Iris pigment epithelial cell (primary cell): ENCODE measurements at places on chromosomes 2 and 18.
A peak's percentile ranks its signal among the peaks of the same experiment; 100 is the strongest.

GRCh38 chr2:33478968-33479731 lies 2.7 kb downstream of the RASGRP3 start:
- DNase-seq, result no peak

DNA sequence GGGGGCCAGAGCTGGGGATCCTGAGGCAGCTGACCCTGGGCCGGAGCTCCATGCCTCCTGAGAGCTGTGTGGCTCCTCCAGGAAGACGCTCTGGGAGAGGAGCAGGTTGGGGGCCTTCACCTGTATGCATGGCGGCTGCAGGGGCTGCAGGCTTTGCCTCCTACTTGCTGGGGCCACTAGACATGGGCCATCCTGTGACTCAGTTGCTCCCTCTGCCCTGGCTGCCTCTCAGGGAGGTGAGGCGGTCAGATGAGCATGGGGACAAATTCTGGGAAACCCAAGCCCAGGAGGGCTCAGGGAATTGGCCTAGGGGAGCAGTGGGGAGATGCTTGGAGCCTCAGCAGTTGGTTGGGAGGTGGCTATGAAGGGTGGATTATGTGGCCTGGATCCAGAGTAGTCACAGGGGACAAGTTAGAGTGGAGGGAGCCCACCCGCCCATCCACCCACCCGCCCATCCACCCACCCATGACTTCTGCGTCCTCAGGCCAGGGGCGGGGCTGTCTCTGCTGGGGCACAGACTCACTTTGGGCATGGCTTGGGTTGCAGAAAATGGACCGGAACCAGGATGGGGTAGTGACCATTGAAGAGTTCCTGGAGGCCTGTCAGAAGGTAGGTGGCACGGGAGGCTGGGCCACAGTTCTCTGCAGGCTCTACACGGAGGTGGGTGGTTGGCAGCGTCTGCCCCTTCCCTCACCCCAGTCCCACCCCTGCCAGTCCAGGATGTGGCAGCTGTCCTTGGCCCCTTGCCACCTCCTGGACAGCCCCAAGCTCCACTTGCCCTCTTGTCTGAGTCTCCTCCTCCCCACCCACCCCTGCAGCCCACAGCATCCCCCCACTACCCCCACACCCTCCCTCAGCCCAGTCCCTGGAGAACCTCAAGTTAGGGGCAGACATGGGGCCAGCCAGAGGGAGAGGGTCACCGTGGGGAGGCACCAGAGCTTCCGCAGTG lies 19.5 kb upstream of the FAHD2A start:
- DNase-seq, result no peak

- no peak for DNase-seq
Measured at GRCh38 chr2:44347526-44347925, 13.8 kb downstream of the PREPL start.

- no peak for DNase-seq
Measured at GRCh38 chr2:214217599-214217998, 193.3 kb upstream of the VWC2L start.

- DNase-seq, result peak; percentile 31
Measured at GRCh38 chr2:12173271-12173942, 427.0 kb downstream of the LPIN1 start.

GRCh38 chr2:165794536-165794928 lies 485 bp upstream of the GALNT3 start:
- peak; percentile 57 for DNase-seq

DNA sequence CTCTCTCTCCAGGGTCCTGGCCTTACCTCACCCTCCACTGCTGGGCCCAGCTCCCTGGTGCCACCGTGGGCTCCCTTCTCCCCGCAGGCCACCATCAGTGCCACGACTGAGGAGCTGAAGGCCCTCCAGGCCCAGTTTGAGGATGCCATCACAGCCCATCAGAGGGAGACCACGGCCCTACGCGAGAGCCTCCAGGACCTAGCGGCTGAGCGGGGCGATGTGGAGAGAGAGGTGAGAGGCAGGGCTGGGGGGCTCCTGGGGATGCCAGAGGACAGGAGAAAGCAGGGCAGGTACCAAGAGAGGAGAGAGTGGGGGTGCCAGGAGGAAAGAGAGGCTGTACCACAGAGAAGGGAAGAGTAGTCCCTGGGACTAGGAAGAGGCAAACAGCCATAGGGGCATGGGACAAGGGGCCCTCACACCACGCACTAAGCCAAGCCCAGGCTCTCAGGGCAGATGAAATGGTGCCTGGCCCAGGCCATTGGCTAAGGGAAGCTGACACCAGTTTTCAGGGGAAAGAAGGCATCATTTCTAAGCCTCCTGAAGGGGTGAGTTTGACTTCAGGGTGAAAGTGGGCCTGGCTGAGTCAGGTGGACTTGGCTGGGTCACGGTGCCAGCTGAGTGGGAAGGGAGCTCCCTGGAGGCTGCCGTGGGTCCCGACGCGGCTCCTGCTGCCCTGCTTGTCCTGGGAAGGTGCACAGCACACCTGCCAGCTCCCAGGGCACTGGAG lies 39.0 kb upstream of the SNED1 start:
- no peak for DNase-seq

GRCh38 chr18:22558945-22559385 lies 141.2 kb upstream of the CTAGE1 start:
- DNase-seq, result peak; percentile 77

DNA sequence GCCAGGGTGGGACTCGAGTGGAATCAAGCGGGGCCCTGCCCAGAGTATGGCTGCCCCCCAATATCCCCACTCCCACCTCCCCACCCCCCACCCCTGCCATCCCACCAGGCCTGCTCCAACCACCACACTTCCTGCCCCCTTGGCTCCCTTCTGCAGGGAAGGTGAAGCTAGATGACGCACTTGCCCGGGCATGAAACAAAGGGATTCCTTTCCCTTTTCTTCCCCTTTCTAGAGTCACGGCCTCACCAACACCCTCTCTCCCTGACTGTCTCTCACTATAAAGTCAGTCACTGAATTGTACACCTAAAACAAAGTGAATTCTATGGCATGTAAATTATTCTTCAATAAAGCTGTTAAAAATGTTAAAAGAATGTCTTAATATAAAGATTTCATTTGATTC lies 16.0 kb downstream of the ZBTB7C start:
- DNase-seq, result no peak

DNA sequence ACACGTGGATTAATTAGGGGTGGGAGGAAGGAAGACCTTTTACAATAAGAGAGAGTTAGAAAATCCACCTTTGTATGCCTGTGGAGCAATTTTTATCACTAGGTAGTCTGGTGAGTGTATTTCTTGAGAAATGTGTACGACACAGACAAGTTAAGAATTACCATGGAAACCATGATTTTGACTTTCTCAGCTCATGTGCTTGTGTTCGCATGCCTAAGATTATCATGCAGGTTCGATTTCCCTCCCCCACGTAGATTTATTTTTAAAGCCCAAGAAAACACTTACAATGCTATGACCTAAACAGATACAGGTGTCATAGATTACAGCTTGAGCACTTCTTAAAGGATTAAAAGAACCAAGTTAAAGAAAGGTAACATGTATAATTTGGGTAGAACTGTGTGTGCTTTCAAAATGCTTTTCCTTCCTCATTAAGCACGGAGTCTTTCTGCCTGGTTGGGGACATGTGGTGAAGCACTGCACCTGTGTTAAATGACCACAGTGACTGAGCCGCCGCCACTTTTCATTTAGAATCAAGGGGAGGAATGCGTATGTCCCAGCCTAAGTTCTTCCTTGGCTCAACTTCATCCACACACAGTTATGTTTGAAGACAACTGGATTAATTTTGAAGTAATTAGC lies 16.6 kb downstream of the SERTAD2 start:
- DNase-seq, result no peak

GRCh38 chr18:37483221-37483971 lies 82.2 kb downstream of the CELF4 start:
- DNase-seq, result peak; percentile 20

GRCh38 chr2:65227020-65227455 lies 593 bp upstream of the ACTR2 start:
- DNase-seq, result peak; percentile 49

DNA sequence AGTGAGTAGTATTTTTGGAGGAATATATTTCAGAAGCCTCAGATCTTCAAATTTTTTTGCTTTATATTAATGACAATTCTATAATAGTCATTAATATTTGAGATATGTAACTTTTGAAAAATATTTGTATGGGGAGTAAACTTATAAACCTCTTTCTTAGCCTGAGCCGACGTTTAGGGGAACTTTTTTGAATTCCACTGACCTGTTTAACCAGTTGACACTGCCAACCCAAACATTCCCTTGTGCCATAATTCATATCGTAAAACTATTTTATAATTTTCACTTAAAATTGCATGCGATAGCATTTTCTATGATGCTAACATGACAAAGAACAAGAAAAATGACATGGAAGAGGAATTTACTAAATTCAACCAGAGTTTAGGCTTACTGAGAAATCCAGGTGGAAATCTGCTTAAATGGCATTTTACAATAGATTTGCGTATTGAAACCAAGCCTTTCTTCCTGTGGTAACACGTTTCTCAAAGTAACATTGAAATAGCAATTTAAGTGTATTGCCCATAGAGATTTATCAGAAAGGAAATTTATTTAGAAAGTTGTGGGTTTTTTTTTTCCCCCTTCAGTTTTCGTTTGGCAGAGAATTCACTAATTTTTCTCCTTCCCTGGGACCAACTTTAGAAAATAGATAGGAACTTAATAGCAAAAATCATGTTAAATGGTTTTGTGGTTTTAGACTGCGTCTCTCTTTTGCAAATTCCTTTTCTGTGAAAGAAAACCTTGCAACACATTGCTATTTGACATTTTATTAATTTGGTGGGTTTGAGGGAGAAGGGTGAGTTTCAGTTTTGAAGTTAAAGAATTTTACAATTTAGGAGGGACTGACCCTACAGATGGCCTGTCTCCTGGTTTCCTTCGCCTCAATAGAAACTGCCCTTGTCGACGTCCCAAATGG lies 77.4 kb downstream of the TANC1 start:
- peak; percentile 43 for DNase-seq

DNA sequence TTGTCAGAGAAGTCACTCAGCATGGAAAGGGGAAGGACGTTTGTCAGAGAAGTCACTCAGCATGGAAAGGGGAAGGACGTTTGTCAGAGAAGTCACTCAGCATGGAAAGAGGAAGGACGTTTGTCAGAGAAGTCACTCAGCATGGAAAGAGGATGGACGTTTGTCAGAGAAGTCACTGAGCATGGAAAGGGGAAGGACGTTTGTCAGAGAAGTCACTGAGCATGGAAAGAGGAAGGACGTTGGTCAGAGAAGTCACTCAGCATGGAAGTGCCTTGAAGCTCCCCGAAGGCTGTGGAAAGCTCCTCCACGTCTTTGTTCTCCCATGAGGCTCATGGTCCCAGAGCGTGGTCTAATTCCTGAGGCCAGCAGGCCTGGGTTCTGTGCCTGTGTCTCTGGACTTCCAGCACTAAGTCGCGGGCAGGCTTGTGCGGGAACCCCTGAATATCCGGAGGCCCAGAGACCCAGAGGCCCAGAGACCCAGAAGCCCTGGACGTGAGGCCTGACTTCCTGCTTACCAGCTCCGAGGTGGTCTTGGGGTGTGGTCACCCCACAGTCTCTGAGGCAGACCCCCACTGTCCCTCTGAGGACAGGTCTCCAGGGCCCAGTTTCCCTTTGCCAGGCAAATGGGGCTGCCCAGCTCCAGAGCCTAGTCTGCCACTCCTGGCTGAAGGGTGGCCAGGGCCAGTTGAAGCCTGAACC lies 70.4 kb upstream of the TWIST2 start:
- no peak for DNase-seq

DNA sequence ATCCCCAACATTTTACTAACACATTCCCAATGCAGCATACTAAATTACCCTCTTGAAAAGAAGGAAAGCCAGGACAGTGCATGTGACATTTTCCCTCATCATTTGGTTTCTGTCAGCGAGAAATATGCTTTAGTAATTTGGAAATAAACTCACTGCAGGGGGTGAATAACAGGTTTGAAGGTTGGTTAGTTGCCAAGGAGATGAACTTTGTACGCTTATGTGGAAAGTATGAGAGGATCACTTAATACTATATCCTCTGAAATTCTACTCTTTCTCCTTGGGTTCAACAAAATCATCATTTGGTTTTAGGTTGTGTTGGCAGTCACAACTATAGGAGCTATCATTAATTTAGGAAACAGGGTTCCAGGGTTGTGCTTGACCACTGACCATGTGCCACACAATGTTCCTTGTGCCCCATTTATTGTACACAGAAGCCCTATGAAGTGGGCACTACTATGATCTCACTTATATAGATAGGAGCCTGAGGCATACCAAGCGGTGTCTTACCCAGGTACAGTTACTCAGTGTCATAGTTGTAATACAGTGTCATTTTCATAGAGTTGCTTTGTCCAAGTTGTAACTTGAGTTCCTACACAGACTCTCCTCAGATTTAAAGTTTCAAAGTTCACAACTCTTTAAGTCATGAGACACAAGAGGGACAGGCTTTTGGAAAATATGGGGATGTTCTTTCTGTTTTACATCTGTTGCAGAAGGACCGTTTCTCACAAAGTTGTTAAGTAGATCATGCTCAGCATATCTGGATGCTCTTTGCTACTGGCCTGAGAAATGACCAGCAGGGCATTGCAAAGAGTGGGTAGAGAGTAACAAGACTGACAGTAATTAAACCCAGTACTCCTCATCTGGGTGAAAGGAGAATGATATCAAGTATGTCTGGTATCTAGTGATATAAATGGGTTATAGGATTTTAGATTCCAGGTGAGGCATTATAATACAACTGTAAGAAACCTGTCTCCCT lies 91.8 kb downstream of the MAP4K4 start:
- peak; percentile 76 for DNase-seq

- DNase-seq, result no peak
Measured at GRCh38 chr2:110770404-110770958, 38.1 kb downstream of the ACOXL start.

- peak; percentile 89 for DNase-seq
Measured at GRCh38 chr2:85318222-85319074, 9.3 kb downstream of the TGOLN2 start.

DNA sequence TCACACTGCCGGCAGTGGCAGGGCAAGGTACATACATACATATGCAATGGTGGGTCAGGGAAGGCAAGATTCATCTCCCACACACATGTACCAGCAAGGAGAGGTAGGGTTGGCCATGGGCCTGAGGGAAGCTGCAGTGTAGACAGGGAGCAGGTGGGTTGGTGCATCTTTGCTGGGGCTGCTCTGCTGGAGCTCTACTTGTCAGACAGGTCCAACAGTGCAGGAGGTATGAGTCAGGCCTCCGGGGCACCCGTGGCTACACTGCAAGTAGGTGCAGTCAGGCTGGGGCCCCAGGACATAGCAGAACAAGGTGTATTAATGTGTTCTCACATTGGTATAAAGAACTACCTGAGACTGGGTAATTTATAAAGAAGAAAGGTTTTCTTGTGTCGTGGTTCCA lies 281.1 kb upstream of the COL3A1 start:
- no peak for DNase-seq

DNA sequence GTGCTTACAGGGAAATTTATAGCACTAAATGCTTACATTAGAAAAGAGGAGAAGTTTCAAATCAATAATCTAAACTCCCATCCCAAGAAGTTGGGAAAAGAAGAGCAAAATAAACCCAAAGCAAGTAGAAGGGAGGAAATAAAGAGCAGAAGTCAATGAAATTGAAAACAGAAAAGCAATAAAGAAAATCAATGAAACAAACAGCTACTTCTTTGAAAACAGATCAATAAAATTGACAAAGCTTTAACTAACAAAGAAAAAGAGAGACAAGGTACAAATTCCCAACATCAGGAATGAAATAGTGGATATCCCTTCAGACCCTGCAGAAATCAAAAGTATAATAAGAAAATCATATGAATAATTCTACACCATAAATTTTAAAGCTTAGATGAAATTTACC lies 25.5 kb upstream of the ONECUT2 start:
- no peak for DNase-seq
